ENCODE measurements at places on chromosomes 1 and 21. TPM values are rescaled to one million over a fixed set of nuclear protein-coding genes. Genes with fewer than 3 reads are reported as not detected.

- no peak for DNase-seq
Observed at GRCh38 chr1:177952249-177952648, 17.6 kb downstream of the SEC16B start.

- DNase-seq: no peak
Observed at GRCh38 chr1:235494531-235494930, 9.7 kb downstream of the B3GALNT2 start.

GRCh38 chr21:34974162-34974981, 74.7 kb downstream of the RUNX1 start:
- DNase-seq: no peak

GRCh38 chr1:203069030-203069747, 16.6 kb downstream of the MYOG start:
- DNase-seq: no peak

DNA sequence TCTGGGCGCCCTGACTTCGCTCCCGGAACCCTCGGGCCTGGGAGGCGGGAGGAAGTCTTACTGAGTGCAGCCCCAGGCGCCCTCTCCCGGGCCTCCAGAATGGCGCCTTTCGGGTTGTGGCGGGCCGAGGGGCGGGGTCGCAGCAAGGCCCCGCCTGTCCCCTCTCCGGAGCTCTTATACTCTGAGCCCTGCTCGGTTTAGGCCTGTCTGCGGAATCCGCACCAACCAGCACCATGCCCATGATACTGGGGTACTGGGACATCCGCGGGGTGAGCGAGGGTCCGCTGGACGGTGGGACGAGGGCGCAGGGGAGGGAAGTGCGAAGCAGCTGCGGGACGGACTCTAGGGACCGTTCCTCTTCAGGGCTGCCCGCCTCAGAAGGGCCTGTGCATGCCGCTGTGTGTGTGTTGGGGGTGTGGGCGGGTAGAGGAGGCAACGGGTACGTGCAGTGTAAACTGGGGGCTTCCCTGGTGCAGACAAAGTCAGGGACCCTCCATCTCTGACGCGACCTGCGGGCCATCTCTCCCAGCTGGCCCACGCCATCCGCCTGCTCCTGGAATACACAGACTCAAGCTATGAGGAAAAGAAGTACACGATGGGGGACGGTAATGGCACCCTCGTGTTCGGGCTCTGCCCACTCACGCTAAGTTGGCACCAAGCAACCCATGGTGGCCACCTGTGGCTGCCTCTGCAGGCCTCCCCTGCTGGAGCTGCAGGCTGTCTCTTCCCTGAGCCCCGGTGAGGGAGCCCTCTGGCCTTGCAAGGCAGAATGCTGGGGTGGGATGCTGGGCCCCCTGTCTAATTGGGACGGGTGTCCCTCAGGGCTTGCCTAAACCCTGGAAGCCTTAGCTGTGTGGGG, at the start of gene GSTM1:
Gene GSTM1 (plus strand): TSS at position 177 of the 859 bp plus-strand sequence. CDS start 57 bp downstream, at position 234.
- peak; percentile 75 for DNase-seq

DNA sequence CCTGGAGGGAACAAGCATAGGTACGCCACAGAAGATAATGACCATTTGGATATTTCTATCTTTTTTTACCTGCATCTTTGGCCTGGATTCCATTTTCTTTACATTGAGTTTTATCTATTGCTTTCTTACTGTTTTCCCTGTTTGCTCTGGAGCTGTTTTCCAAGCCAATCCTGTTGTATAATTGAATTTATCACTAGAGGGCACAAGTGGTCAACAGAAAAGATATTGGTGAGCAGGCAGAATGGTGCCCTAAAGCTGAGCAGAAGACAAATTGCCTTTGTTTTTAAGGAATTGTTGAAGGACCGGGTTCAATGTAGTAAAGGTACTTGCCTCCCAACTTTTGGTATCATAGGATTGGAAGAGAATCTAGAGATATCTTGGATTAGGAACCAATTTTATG, 152.8 kb downstream of the PPP1R12B start:
- peak; percentile 55 for DNase-seq

DNA sequence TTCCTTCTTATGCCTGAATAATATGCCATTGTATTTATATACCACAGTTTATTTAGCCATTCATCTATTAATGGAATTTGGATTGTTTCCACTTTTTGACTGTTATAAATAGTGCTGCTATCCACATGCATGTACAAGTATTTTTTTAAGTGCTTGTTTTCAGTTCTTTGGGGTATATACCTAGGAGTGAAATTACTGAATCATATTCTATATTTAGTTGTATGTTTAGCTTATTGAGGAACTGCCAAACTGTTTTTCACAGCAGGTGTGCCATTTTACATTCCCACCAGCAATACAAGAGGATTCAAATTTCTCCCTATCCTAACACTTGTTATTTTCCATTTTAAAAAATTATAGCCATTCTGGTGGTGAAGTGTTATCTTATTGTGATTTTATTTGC, 7.6 kb upstream of the HJV start:
- DNase-seq: no peak

Gene CYP2J2
- 1.5 TPM for total RNA-seq

GRCh38 chr1:33244143-33244808, 12.0 kb upstream of the ZNF362 start:
- DNase-seq: peak; percentile 50

GRCh38 chr1:8701794-8702471, 115.5 kb downstream of the RERE start:
- DNase-seq: peak; percentile 31

GRCh38 chr1:228996281-228996680, 261.0 kb downstream of the RHOU start:
- no peak for DNase-seq

Gene STX12
- 26.4 TPM for total RNA-seq

DNA sequence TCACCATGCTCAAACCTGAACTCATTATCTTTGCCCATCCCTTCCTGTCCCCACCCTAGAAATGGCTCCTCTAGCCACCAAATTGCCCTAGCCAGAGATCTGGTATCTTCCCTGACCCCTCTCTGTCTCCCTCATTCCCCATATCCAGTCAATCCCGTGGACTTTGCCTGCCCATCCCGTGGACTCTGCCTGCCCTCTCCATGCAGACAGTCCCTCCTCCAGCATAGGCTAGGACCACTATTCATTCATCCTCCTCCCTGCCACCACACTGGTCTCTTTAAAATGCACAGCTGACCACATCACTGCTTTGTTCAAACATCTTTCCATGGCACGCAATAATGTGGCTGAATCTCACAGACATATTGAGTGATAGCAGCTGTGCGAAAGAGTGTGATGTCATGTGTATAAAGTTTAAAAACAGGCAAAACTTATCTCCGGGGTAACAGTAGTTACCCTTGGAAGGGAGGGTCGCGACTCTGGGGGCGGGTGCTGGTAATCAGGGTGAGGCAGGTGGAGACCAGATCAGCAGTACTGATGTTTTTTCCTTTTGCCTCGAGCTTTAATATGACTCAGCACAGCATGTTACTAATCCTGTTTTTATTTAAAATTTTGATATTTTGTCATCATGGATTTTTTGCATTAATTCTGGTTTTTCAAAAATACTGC, 4.8 kb upstream of the SLC2A1 start:
- DNase-seq: peak; percentile 47

Gene OR2T11
- total RNA-seq: not detected

DNA sequence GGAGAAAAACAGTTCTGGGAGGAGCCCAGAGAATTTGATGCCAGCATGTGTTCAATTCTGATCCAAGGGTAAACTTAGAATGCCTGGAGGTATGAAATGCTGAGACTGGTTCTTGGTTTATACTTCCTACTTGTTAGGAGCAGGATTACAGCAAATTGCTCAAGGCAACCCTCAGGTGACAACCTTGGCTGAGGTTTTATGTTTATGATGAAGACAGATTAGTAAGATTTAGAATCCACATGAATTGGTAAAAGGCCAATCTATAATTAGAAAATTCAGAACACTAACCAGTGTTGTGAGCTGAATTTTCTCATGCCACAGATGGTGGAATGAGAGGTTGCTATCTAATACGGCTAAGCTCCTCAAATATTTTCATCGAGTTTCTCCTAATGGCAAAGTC, 235.3 kb upstream of the NRIP1 start:
- DNase-seq: no peak

Gene KRTAP21-2
- not detected for total RNA-seq

GRCh38 chr1:118914379-118915161, 73.6 kb downstream of the TBX15 start:
- DNase-seq: no peak

GRCh38 chr21:29235714-29236197, 63.0 kb upstream of the BACH1 start:
- no peak for DNase-seq

DNA sequence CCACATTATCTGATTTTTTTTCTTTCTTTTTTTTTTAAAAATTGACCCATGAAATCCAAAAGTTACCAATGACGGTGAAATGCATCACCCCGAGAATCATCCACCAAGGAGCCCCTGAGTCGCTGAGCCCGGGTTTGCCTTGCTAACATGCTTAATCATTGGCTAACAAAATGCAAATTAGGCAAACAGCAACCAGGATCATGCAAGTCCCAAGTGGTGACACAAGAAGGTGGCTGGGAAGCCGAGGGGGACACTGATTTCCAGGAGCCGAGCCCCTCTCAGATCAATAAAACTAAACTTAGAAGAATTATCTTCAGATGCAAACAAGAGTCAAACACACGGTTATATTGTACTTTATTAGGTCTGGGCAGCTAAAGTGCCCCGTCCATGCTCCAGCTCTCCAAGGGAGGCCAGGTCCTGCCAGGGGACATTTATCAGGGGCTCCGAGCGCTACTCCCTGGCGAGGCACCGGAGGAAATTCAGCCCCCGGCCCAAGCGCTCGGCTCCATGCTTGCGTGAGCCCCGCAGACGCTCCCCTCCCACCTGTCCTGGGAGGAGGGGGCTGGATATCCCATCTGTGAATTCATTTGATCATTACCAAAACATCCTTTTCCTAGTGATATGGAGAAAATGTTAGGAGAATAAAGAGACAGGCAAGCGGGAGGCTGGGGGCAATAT, 154.1 kb downstream of the NPHP4 start:
- DNase-seq: no peak

Gene C8A
- not detected for total RNA-seq

All from HT1080 (cell line).